ENCODE measurements at places on chromosomes 1 and 21.

GRCh38 chr21:34692458-34693020, 23.7 kb downstream of the CLIC6 start:
- DNase-seq, result no peak

DNA sequence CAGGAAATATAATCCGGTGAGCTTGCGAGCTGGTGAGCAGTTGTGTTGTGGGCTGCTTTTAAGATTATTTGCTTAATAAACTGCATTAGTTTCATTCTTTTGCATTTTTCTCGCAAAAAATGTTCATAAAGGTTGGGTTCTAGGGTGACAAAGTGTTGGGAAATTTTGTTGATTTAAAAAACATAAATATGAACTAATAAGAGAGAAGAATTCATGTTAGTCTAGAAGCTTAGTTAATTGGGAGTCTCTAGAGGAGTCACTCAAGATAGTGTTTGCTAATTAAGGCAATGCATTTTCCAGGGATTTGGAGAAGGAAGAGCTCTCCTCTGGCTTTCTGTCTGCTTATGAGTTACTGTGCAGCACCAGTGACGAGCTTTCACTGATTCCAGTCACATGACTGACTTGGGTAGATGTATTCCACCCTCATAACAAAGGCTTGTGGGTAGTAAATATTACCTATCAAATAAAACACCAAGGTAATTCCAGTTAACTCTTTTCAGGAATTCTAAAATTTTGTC, 417.0 kb downstream of the PTBP2 start:
- no peak for DNase-seq

- DNase-seq, result no peak
Measured at GRCh38 chr1:201795066-201795465, 33.9 kb upstream of the IPO9 start.

DNA sequence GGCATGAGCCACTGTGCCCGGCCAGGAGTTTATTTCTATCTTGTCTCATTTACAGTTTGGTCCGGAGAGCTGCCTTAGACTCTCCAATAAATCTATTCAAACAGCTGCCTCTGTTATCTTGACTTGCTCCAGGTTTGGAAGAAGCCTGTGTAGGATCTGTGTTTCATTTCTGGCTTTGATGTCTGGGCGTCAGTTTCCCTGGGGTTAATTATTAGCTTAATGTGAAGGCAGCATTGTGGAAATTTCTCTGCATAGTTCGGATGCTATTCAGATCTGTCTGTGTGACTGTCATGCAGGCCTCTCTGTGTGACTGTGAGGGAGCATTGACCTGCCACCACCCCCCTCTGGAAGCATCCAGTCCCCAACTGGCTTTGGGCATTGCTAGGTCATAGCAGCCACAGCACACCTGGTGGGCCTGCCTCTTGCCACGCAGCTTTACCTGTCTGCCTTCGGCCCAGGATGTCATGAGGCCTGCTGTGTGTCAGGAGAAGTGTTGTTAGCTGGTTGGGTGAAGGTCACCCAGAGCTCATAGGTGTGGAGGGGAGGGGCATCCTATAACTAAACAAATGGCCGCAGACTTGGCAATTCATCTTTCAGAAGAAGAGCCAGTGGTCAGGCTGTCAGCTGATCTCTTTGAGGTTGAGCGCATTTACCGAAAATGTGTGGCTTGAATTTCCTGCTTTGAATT, 9.8 kb downstream of the IFNGR2 start:
- DNase-seq, result no peak

DNA sequence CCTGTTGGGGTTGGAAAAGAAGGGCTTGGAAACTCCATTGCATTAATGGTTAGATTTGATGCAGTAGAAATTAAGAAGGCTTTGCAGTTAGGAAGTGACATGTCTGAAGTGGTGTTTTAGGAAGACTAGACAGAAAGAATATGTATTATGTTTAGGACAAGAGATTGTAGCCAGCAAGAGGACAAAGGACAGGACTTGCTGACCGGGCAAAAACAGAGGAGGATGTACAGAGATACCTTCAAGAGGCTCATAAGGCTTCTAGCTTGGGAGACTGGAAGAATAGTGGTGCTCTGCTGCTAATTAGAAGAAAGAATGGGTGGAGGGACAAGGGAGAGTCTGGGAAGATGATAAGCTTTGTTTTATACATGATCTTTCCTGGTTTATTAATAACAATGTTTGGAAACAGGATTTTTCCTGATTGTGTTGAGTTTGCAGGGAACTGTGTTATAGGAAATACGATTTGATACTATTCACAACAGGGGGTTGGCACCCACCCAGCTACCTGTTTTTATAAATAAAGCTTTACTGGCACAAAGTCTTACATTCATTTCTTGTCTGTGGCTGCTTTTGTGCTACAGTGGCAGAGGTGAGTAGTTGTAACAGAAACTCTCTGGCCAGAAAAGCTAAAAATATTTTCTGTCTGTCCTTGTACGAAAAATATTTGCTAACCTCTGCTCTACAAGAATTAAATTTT, 37.1 kb upstream of the TMCO2 start:
- DNase-seq, result no peak

- DNase-seq, result no peak
Measured at GRCh38 chr1:29749024-29749945, 513.0 kb downstream of the PTPRU start.

GRCh38 chr1:107525145-107525544, 384.3 kb downstream of the NTNG1 start:
- no peak for DNase-seq

All from stimulated activated CD4-positive, alpha-beta T cell treated with anti-CD3 and anti-CD28 coated beads, Interleukin-12 subunit alpha, Interleukin-12 subunit beta, amount 100 ng/mL, for 24 hours (primary cell).